ENCODE measurements at places on chromosomes 11 and 22.

GRCh38 chr11:46948378-46949131 lies 12.0 kb downstream of the CSTPP1 start:
- DNase-seq: no peak

DNA sequence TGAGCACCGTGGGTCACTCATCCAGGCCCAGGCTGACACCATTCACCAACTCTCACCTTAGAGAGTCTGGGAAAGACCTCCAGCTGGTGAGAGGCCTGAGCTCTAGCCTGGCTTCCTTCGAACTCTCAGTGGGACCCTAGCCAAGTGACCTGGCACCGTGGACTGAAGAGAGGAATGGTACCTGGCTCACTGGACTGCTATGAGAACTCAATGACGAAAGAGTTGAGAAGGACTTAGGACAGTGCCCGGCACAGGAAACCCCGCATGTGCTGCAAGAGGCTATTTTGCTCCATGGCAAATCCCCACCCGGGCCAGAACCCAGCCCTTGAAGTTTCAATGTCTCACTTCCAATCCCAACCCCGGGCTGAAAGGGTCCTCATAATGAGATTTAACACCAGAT lies 605 bp upstream of the RAPSN start:
- no peak for DNase-seq

DNA sequence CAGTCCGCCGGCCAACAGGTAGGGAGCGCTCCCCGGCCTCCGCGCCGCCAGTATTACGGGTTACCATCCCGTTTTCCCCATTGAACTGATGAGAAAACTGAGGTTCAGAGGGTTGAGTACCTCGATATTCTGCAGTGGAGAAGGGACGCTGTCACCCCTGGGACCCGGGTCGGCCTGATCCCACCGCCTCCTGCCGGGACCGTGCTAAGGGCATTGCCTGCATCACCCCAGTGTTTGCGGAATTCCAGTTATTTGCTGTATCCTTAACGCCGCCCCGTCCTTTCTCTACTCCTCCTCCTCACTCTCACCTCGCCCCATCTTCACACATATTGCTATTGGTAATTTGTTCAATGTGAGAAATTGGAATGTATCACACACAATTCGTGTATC lies 370 bp upstream of the A4GALT start:
- no peak for DNase-seq

DNA sequence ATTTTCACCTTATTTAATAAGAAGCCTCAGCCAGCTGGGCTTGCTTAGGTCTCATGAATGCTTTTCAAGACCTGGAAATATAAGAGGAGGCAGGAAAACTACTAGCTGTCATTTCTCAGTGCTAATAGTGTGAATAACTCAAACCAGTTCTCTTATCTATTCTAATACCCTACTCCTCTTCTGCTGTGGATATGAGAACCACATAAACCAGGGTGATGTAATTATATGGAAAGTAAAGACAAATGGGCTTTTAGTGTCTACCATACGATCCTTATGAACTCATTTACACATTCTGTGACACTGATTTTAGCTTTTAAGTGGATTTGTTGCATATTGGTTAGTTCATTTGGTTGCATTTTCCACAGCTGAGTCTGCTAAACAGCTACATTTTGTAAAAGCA lies 8.6 kb downstream of the PDGFD start:
- DNase-seq: no peak

- no peak for DNase-seq
Observed at GRCh38 chr22:40218152-40218551, 40.4 kb downstream of the TNRC6B start.

DNA sequence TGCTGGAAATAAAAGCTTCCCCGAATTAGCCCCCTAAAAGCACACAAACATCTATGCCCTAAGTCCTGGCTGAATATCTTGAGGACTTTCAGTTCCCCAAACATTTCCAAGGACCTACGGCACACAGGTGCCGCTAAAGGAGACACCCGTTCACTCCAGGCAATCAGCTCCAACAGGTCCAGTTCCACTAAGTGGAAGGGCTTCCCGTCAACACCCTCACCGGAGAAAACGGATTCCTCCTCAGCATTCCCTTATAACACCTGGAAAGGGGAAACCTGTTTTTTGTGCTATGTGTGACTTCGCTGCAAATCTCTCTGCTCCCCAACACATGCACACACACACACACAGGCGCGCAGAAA lies 3.9 kb downstream of the TENM4 start:
- no peak for DNase-seq

DNA sequence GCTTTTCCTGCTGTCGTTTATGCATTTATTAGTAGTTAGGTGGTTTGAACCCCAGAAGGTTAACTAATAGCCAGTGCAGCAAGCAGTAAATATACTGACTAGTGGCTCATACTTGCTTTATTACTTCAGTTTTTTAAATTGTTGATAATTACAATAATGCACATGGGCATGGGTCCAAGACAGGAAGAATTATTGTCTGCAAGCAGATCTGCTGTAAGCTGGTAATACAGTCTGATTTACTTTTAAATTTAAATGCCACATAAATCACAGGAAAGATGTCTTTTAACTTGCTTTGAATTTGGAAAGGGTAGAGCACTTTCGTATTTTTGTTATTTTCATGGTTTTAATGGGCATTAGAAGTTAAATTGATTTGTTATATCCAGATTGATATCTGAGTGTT lies 27.1 kb downstream of the APLP2 start:
- DNase-seq: no peak

DNA sequence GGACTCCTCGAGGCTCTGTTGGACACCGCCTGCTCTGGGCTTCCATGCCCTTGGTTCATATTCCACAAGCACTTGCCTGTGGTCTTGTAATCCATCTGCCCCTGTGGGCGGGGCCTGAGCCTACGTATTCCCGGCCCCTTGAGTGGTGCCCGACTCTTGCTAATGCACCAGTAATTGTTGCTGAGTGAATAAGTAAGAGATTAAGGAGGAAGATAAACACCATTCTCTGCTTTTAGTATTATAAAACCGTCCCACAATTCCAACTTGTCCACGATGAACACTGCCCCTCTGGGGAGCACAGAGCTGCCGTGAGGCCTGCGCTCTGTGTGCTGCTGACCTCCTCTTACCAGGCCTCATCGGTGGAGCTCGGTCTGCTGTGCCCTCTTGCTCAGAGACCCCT lies 50.3 kb downstream of the MICAL2 start:
- no peak for DNase-seq

- DNase-seq: peak; percentile 12
Observed at GRCh38 chr22:34111210-34111824, 191.0 kb upstream of the LARGE1 start.

DNA sequence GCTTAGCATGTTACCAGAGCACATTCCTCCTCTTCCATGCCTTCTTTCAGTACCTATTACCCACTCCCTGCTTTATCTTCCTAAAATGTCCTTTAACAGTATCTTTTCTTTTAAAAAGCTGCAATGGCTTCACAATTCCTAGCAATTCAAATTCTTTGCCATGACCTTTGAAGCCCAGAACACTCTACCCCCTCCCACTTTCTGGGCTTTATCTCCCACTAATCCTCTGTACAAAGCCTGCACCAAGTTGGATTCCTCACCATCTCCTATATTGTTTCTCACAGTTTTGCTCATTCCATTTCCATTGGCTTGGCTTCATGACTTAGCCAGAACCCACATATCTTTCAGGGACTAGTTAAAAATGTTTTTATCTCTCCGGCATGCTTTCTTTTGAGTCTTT lies 80.9 kb downstream of the FAM76B start:
- no peak for DNase-seq

DNA sequence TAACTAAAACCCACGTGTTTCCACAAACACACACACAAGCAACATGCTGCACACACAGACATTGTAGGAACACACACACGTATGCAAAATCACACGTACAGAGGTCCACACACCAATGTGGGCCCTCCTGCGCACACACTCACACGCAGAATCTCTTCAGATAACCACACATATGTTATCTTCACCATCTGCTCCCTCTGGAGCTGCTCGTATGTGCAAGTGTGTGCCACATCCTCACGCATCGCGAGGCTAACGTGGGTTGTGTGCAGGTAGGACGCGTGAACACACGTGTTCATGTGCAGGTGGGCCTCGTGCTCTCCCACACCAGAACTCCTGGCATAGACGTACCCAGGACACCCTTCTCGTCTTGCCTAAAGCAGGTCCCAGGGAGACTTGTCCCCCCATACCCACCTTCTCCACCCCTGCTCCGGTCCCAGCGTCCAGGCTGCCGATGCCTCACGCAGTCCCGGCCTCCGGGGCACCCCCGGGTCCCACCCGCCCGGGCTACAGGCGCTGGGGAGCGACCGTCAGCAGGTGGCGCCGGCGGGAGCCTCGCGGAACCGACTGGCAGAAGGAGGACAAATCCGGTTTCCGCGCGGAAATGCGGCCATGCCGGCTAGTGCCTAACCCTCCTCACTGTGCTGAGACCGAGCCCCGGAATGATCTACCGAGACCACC lies 10.3 kb upstream of the IGSF9B start:
- peak; percentile 81 for DNase-seq

GRCh38 chr11:123493349-123494063 lies 63.4 kb downstream of the GRAMD1B start:
- DNase-seq: no peak

- peak; percentile 30 for DNase-seq
Observed at GRCh38 chr22:24965822-24966626, 13.5 kb downstream of the KIAA1671 start.

DNA sequence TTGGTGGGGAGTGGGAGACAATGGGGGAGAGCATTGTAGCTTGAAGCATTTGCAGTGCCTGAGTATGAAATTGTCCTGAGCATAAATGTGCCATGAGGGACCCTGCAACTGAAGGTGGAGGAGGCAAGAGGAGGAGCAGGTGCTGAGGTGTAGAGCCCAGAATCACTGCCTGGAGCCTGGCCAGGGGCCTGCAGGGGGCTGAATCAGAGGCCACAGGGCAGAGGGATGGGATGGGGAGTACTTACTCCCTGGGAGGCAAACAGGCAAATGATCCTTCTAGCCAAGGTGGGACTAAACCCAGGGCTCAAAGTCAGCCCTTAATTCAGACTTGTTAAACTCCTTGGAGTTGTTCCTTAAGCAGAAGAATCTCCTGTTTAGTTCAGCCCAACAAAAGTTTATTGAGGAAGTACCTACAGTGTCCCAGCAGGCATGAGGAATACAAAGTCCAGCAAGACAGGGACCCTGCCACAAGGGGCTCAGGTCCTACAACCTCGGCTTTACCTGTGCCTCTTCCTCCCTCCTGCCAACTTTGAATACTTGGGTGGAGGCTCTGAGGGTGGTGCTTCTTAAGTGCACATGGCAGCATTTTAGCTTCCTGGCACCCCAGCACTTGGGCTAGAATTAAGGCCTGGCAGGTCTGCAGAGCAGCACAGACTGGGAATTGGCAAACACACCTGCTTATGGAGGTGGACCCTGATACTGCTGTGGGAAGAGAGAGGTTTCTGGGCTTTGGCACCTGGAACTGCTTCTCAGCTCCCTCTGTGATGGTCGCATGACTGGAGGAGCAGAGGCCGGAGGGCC lies 20.0 kb downstream of the MICAL2 start:
- DNase-seq: no peak
